ENCODE measurements at places on chromosomes 7 and 10.

GRCh38 chr7:28533267-28533666 lies 120.9 kb downstream of the CREB5 start:
- DNase-seq: no peak

GRCh38 chr10:25646371-25646770 lies 287.7 kb upstream of the MYO3A start:
- no peak for DNase-seq

DNA sequence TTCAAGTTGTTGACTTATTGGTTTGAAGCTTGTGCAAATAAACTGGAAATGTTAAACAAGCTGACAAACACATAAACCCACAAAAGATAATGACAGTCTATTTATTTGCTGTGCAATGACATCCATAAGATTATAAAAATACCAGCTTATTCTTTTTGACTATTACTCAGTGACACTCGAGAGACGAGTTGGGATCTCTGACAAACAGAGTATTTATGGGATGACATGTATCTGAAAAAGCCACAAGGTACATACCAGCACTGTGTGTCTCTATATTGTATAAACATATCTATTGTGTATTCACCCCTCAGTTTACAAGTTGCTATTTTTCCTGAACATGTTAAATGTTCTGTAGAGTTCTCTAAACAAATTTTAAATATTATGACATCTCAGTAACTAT lies 88.9 kb downstream of the CHRM2 start:
- no peak for DNase-seq

- peak; percentile 8 for DNase-seq
These were observed 197.4 kb downstream of the RNLS start for GRCh38 chr10:88385601-88386203.

DNA sequence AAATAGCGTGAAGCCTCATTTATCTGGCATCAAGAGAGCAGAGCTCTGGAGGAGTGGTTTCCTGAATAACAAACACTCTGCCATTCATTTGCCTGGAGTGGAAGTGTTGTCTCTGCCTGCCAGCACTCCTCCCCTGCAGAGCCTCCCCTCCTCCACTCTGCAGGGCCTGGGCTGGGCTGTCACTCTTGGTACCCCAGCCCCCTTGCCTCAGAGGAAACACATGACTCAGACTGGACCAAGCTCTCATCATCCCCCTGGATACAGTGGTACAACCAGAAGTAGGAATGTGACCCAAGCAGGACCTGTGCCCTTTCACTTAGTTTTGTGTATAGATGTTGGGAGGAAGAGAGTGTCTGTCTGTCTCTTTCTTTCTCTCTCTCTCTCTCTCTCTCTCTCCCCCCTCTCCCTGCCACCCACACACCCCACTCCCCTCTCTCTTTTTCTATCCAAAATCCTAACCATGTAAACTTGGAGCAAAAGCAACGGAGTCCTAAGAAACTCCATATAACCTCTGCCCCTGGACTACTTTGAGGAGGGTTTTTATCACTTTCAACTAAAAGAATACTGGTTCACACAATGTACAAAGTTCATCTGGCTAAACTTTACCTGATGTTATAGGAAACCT lies 43.9 kb downstream of the DOCK4 start:
- no peak for DNase-seq

DNA sequence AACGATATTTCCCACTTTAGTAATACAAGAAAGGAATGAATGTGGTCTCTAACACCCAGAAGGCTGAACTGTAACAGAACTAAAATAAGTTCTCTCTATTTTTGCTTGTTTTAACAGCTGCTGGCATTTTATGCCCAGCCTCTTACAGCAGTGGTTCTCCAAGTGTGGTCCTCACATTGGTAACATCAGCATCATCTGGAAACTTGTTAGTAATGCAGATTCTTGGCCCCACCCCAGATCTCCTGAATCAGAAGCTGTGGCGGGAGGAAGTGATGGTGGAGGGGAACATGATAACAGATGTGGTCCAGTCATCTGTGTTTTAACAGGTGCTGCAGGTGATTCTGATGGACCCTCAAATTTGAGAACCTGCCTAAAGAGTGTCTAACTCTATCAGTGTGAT lies 170.1 kb downstream of the TMEM26 start:
- no peak for DNase-seq

DNA sequence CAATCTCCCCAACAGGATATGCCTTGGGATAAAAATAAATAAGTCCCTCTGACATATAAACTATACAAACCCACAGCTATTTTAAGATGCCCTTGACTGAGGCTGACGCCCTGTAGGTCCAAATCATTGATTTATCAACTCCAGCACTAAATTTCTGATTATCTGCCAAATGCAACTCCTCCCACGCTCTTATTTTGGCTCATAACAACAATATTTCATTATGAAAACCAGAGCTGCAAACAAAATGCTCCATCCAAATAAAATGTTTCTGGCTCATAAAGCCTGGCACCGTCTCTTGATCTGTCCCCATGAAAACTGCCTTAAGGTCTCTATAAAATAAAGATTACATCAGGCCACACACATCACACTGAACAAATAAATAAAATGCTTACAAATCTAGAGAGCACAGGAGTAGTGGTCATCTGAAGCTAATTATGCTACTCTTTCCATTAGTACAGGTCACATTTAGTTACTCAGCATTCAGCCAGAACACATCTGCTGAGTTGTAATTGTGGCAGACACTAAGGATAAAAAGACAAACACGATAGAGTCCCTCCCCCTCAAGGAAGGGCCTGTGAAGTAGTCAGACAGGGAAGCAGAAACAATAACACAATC lies 28.8 kb downstream of the CACUL1 start:
- DNase-seq: no peak

DNA sequence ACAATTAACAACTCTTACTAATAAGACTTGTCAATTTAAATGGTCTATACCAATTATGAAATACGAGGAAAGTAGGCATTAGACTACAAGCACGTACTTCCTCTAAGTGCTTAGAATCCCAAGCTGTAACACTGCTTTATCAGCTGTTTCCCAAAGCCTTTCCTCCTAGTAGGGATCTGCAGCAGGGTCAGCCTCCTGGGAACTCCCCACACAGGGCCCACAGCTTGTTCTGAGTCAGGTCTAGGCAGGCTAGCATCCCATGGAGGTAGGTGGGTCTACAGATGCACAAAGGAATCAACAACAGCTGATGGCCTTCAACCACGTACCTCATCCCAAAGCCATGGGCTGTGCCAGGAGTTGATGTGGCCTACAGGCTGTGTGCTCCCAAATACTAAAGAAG lies 14.7 kb downstream of the MMS19 start:
- no peak for DNase-seq

GRCh38 chr7:2107386-2108070 lies 125.2 kb downstream of the MAD1L1 start:
- DNase-seq: no peak

DNA sequence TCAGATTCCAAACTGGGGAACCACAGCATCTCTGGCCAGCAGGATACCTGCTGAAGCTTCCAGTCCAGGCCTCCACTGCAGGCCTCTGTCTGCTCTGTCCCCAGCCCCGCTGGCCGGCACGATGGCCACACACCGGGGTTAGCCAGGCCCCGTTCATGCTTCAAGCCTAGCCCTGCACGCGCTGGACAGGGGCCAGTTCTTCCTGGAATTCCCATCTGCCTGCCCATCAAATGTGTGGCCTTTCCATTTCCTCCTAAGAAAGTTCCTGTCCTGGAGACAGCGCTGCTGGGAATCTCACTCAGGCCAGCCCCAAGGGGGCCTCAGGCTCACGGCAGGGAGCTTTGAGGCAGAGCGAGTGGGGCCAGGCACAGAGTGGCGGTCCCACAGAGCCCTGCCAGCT lies 18.0 kb downstream of the SH2B2 start:
- DNase-seq: no peak

DNA sequence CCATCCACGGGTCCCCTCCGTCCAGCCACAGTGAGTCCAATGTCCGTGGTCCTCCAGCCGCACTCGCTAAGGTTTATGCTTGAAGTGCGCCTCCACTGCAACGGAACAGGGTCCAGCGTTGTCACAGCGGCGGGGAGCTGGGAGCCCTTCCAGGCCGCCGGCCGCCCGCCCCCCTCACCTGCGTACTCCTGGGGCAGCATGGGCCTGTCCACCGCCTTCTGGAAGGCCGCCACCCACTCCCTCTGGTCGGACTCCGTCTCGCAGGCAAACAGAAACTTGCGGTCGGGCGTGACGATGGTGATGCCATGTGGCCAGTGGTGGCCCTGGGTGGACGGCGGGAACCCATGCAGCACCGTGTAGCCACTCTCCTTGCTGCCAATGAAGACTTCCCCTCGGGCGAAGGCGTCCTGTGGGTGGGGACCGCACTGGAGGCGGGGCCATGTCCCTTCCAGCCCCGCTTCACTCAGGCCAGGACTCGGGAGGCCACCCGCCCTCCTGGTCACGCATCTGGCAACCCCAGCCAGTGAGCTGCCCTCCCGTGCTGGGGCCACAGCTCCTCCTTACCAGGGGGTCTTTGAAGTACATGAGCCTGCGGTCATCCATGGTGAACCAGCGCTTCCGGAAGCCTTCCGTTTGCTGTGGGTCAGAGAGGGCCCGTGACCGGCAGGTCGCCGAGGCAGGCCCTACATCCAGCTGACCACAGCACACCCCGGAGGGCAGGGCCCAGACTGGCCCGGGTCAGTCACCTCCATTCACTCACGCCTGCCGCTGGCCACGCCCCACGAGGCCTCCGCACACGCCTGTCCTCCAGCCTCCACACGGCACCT lies 22.7 kb downstream of the GET4 start:
- DNase-seq: no peak

GRCh38 chr10:117761695-117762094 lies 219.1 kb downstream of the EMX2 start:
- no peak for DNase-seq

- DNase-seq: no peak
These were observed 5.2 kb downstream of the ADCY1 start for GRCh38 chr7:45579391-45579801.

- no peak for DNase-seq
These were observed 2.8 kb downstream of the TM9SF3 start for GRCh38 chr10:96584035-96584434.

GRCh38 chr7:52498366-52498765 lies 537.1 kb upstream of the POM121L12 start:
- no peak for DNase-seq

- DNase-seq: no peak
These were observed 123.6 kb downstream of the CXCL12 start for GRCh38 chr10:44261296-44261695.

GRCh38 chr10:34520084-34520483 lies 295.0 kb downstream of the PARD3 start:
- DNase-seq: no peak

DNA sequence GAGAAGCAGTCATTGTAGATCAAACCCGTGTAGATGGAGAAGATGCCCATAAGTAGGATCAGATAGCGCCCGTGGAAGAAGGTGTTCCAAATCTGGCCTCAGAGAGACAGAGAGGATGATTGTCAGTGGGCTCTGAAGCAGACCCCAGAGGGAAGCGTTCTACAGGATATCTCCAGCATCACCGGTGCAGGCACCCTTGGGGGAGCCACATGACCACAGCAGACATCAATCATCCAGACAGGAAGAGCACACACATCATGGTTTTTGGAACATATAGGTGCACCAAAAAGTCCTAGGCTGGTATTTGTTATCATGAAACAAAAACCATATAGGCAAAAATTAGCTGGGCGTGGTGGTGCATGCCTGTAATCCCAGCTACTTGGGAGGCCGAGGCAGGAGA lies 44.0 kb upstream of the SVOPL start:
- no peak for DNase-seq

DNA sequence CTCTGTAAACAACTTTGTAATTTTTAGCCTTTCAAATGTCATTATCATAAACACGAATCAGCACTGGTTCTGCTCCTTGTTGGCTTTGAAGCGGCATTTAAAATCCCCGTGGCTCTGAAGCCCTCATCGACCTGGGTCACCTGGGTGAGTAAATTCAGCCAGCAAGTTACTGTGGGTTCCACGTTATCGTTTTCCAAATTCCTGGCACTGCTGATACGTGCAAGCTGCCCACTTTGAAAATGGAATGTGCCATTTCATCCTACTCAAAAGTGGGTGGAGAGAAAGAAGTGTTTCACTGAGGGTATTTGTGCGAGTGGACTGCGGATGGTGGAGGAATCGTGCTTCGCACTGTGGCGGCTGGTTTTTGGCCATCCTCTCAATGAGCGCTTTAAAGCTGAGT lies 281.7 kb downstream of the KLF6 start:
- DNase-seq: no peak

GRCh38 chr10:117646718-117647117 lies 104.2 kb downstream of the EMX2 start:
- no peak for DNase-seq

- DNase-seq: no peak
These were observed 12.5 kb downstream of the ITGB8 start for GRCh38 chr7:20343205-20343604.

- no peak for DNase-seq
These were observed 631.7 kb upstream of the GALNT17 start for GRCh38 chr7:70500261-70500660.

GRCh38 chr7:28768577-28769147 lies 189.5 kb downstream of the TRIL start:
- DNase-seq: no peak

- DNase-seq: no peak
These were observed 51.9 kb downstream of the ASZ1 start for GRCh38 chr7:117375380-117375779.

- no peak for DNase-seq
These were observed 35.9 kb downstream of the ADAP1 start for GRCh38 chr7:918441-919113.

Data from effector CD8-positive, alpha-beta T cell (primary cell).